ENCODE measurements at places on chromosomes 5 and 9.

DNA sequence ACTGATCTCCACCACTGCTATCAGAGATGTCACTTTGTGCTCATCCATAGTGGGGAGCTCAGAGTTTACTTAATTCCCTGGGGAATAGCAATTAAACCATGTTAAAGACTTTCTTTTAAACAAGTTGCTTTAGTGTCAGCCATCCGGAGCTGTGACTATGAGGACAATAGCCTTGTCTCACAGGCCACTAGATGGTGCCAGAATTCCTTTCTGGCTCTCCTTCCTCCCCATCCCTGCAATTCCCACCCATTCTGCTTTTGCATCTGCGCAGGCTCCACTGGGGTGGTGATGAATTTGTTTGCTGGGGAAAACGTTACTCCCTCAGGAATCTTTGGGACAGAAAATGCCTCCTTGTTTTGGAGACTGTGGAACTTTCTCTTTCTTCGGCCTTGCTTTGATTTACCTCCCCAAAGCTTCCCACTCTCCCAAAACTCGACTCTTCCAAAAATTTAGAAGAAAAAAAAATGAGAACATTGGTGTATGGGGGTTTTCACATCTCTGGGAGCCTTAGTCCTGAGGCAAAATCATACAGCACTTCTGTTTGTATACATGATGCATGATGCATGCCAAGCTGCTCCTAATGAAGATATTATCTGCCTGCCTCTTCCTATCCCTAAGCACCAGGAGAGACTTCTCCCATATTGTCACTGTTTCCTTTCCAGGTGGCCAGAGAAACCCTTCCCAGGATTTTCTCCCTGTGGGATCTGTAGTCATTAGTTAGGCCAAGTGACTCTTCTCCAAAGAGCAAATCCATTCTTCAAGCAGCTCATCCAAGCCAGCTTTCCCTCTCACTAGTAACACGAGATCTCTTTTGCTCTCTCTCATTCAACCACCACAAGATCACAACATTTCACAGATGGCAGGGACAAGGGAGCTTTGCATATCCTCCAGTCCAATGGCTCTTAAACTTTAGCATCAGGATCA is 466.1 kb downstream of the TLR4 start:
- no peak for DNase-seq

GRCh38 chr9:34592895-34593601 is 3.5 kb upstream of the CNTFR start:
- no peak for DNase-seq

DNA sequence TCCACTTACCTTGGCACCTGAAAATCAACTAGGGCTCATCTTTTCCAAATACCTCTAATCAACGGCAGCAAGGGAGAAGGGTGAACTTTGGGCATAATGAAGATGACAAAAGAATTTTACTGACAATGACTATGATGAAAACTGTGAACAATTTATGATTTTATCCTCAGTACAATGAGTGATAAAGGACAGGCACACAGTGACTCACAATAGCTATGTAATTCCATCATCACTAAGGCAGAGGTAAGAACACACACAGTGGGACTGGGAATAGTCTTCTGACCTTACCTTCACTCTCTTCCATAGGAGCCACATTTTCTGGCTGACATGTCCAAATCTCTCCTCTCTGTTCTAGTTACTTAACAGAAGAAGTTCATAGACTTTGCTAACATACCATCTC is 26.1 kb upstream of the KCNV2 start:
- DNase-seq: no peak

GRCh38 chr5:113039934-113040285 is 63.3 kb downstream of the DCP2 start:
- DNase-seq: no peak

GRCh38 chr9:100477241-100477640 is 4.3 kb downstream of the TMEFF1 start:
- DNase-seq: no peak

- DNase-seq: no peak
These were observed 356.6 kb upstream of the IRX4 start for GRCh38 chr5:2239201-2239910.

DNA sequence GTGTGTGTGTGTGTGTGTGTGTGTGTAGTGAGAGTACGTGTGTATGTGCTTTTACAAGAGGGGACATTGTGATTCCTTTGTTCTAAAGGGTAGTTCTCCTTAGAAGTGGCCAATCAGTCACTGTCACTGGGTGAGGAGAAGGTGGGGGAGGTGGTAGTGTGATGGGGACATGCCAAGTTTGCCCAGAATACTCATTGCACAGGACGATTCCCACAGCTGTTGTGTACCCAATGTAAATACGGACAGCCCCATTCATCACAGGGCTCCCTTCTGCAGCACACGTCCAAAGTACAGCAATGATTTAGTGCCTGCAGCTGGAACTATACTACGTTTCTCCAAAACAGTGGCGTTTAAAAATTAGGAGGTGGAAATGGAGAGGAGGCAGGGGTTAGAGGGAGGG is 287.8 kb downstream of the TLR4 start:
- no peak for DNase-seq

DNA sequence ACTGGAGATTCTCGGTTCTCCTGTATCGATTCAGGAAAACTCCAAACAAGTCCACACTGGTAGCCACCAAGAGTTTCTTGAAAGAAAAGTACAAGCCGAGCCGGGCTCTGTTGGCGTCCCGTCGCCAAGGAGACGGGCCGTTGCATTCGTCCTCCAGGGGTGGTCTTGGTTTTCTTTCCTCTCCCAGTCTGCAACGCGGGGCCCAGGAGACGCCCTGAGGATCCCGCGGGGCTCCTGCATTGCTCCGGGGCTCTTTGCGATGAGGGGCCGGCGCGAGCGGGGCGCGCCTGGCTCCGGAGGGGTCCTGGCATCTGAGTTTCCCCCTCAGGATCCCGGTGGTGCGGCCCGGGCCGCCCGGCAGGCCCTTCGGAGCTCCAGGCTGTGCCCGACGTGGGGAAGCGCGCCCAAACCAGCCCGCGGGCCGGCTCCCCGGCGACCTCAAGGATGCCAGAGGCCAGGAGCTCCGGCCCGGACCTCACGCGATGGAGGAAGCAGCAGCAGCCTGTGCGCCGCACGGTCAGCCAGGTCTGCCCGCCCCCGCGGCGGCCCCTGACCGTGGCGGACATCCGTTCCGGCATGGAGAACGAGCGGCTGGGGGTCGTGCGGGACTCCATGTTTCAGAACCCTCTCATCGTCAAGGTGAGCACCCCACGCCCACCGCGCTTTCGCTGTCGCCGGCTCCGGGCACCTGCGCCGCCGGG is at the start of gene CFAP77:
CFAP77 (plus strand) TSS at position 384 of the 701 bp plus-strand sequence; CDS start at position 445, 61 bp downstream.
- peak; percentile 59 for DNase-seq

DNA sequence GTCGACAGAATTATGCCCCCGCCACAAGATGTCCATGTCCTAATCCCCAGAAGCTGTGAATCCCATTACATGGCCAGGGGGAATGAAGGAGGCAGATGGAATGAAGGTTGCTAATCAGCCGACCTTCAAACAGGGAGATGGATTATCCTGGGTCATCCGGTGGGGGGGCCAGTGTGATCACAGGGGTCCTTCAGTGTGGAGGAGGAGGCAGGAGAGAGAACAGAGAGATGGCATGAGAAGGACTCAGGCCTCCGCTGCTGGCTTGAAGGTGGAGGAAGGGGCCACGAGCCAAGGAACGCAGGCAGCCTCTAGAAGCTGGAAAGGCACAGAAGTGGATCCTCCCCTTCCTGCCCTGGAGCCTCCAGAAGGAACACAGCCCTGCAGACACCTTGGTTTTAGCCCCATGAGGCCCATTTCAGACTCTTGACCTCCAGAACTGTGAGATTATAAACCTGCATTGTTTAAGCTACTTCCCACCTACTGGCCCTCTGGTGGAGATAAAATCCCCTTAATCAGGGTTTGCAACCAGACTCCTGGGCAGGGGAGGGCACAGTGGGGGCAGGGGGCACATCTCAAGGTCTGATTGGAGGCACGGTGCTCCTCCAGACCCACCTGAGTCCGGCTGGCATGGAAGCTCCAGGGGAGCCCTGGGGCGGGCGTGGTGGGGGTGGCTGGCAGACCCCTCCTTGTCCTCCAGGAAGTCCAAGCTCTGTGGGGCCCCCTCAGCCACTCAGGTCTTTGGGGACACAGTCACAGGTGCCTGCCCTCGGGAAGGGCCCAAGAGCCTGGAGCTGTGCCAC is 13.8 kb downstream of the PTGES2 start:
- DNase-seq: no peak

DNA sequence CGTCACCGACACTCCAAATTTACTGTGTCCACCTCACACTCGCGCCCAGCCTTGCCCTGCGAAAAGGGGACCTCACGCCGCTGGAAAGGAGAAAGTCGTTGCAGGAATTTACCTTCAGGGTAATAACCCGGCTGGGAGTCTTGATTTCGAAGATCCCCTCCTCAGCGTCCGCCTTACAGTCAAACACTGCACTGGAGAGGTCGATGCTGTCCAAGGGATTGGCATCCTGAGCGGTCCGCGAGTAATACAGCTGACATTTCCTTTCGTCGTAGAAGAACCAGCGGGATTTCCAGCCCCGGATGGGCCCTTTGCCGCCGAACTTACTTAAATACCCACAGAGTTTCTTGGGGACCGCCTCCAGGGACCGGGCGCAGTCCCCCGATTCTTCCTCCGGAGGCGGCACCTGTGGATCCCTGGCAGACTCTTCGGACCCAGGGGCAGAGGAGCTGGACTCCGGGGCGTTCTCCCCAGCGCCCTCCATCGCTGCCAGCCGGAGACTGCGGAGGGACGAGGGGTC is 330 bp downstream of the TBC1D2 start:
- DNase-seq: no peak

All from liver (tissue), 10 donors.